ENCODE measurements at places on chromosomes 2 and 18.

DNA sequence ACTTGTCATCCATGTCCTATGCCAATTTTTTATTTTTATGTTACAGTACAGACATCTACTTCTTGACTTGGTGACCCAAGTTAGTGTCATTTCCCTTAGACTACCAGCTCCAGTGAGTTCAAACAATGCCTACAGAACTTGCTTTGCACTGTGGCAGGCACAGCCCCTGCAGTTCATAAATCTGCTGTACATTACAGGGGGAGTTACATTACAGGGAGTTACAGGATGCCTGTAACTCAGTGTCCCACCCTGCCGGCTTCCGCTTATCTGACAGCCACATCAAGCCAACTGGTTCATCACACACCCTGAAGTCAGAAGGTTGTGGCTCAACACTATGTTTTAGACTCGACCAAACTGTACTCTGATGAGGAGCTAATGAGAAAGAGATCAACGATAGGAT lies 7.8 kb upstream of the NPAS2 start:
- no peak for DNase-seq

GRCh38 chr18:48896875-48897511 lies 53.8 kb downstream of the SMAD7 start:
- DNase-seq: no peak

- no peak for DNase-seq
Measured at GRCh38 chr18:58298251-58299134, 254.5 kb downstream of the NEDD4L start.

DNA sequence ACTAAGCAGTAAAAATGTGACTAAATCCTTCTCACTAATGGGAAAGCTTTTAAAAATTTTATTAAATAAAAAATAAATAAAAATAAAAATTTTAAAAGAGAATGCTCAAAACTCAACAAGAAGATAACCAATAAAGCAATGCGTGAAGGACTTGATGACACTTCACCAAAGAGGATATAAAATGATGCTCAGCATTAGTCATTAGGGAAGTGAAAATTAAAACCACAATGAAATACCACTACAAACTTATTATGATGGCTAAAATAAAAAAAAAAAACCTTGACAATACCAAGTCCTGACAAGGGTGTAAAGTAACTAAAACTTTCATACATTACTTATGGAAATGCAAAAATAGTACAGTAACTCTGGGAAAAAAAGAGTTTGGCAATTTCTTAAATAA lies 3.3 kb upstream of the WDR75 start:
- DNase-seq: no peak

DNA sequence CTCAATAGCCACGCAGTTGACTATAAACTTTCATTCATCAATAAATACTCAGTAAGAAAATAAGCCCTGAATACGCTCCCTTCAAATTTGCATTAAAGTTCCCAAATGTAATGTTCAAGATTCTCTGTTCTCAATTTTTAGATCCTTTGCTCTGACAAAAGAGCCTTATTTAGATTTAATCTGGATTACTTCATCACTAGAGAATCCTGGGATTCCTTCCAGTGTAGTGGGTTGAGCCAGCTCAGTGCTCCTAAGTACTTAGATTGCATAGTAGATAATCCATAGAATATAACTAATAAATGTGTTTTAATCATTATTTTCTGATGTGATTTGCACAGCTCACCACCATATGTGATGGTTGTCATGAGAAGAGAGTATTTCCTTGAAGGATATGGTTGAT lies 1286.2 kb downstream of the SUCLG1 start:
- no peak for DNase-seq

DNA sequence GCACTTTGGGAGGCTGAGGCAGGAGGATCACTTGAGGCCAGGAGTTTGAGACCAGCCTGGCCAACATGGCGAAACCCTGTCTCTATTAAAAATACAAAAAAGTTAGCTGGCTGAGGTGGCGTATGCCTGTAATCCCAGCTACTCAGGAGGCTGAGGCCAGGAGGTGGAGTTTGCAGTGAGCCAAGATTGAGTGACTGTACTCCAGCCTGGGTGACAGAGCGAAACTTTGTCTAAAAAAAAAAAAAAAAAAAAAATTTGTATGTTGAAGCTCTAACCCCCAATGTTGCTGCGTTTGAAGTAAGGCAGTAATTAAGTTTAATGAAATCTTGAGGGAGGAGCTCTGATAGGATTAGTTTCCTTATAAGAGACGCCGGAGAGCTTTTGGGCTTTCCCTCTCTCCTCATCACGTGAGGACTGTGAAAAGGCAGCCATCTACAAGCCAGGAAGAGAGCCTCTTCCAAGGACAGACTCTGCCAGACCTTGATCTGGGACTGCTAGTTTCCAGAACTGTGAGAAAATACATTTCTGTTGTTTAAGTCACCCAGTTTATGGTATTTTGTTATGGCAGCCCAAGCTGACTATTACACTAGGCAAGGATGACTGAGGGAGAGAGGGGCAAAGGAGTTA lies 11.5 kb upstream of the PNPT1 start:
- DNase-seq: no peak

All from left lobe of liver (tissue), 2 donors.